ENCODE measurements at places on chromosomes 5 and 9.

- peak; percentile 59 for DNase-seq
Measured at GRCh38 chr5:11384441-11385250, 519.6 kb downstream of the CTNND2 start.

- peak; percentile 33 for DNase-seq
Measured at GRCh38 chr5:54254482-54255198, 55.7 kb downstream of the ARL15 start.

DNA sequence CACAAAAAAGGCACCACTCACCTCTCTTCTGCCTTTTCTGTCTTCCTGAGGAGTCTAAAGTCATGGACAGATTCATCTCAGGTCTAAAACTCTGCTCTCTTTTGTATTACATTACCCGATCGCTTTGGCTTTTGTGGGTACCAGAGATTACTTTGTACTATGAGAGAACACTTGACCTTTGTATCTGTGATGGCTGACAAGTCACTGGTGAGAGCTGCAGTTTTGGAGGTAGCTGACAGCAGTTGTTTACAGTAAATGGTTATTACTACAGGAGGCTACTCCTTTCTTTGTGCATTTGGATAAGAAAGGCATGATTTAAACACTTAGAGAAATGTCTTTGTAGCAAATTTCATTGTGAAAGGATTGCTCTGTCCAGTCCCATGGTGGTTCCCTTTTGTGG is 307.3 kb downstream of the FBXL17 start:
- DNase-seq = no peak

- no peak for DNase-seq
Measured at GRCh38 chr9:33697171-33697570, 98.2 kb upstream of the PRSS3 start.

DNA sequence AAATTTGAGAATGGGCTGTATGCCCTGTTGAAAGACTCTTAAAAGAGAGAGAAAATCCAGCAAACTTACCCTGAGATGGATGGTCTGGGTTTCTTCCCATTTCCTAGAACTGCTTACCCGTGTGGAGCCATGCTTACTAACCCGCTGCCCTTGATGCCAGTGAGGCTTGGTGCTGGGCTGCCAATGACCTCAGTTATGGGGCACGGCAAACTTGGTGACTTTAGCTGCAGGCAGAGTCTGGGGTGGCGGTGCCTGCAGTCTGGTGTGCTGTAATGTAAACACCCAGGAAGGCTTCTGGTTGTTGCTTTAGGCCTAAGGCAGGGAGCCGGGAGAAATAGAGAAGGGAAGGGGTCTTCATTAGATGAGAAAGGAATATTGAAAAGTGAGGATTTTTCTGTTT is 7.3 kb upstream of the TENT4A start:
- DNase-seq = no peak

DNA sequence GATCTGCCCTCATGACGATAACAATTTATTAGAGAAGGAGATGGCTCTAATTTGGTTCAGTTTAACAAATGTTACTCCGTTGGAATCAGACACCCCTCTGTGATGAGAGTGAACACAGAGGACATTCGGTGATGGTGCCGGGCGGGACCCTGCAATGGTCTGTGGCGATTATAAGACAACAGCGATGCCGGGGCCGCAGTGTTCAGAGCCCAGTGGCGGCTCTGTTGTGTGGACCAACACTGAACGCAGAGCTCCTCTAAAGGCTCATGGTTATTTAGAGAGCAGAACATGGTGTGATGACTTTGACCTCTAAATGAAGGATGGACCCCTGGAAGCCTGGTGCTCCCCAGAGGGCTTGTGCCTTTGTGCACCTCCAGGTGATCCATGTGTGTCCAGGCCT is 21.2 kb downstream of the UBE2QL1 start:
- DNase-seq = no peak

DNA sequence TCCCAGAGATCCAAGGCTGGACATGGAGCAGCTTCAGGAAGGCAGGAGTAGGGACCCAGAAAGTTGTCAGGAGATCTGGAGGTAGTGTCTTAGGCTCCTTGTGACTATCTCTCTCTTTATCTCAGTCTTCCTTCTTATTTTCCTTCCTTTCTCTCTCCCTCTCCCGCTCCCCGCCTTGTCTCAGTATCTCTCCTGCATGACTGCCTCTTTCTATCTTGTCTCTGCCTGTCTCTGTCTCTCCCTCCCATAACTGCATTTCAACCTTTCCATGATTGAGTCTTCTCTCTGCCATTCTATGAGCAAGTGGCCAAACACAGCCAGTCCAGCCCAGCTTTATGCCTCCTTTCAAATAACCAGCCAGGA is 61.0 kb upstream of the NEK6 start:
- DNase-seq = no peak

- DNase-seq = no peak
Measured at GRCh38 chr5:93189707-93190120, 391.3 kb downstream of the NR2F1-AS1 start.

- DNase-seq = no peak
Measured at GRCh38 chr9:35033101-35033500, 39.3 kb downstream of the VCP start.

- no peak for DNase-seq
Measured at GRCh38 chr5:11429254-11429653, 475.0 kb downstream of the CTNND2 start.

DNA sequence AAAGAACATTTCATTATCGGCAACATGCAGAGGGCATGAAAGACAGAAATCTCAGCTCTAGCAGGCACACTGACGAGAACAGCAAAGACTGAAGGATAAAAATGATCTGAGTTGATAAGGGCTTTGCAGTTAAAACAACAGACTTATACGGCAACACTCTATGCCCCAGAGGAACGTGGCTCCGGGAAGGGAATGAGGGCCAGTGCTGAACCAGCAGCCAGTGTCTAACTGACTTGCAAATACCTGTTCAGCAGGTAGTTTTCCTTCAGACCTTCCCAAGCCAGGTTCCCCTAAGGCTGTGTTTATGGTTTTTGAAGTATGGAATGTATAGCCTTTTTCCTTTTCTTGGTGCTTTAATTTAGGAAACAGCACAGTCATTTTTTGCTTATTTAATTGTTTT is 121.3 kb upstream of the CDH18 start:
- DNase-seq = no peak

- no peak for DNase-seq
Measured at GRCh38 chr5:149608936-149609545, 27.7 kb downstream of the ARHGEF37 start.

DNA sequence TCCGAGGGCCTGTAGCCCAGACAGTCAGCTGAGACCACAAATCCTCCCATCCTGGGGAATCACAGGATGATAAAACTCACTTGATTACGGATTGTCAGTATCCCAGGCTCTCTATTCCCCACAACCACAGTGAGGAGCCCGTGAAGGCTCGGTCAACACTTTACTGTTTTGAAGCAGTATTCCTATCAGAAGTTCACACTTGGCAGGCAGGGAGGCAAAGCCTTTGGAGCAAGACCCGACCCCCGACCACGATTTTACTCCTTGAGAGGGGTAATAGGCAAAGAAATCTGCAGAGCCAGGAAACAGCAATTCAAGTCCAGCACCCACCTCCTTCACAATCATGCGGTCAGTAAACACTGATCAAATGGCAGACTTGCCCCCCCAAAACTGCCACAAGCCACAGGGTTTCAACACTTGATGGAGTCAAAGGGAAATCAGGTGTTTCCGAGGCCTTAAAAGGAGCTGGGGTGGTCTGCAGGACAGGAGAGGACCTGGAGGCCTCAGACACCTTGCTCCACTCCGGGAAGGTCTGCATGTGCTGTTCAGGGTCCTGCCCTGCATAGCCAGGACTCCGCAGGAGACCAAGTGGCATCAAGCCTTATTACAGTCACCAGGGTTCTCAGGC is 25.2 kb downstream of the BICD2 start:
- peak; percentile 56 for DNase-seq

GRCh38 chr9:96222132-96222531 is 79.8 kb downstream of the HSD17B3 start:
- DNase-seq = peak; percentile 33

- DNase-seq = no peak
Measured at GRCh38 chr5:167587772-167588437, 703.5 kb upstream of the WWC1 start.

DNA sequence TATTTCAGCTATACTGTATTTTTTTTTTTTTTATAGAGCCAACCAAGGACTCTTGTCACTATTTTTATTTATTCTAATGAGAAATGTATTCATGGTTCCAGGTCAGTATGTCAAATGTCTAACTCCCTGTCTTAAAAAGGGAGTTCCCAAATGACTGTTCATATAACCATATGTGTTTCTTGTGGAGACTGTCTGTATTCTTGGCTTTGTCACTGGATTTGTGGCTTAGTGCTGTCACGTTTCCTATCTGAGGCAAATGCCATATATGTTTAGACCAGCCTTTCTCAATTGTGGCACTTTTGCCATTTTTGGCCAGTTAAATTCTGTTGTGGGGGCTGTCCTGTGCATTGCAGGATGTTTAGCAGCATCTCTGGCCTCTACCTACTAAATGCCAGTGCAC is 3.1 kb downstream of the GCNT1 start:
- no peak for DNase-seq

DNA sequence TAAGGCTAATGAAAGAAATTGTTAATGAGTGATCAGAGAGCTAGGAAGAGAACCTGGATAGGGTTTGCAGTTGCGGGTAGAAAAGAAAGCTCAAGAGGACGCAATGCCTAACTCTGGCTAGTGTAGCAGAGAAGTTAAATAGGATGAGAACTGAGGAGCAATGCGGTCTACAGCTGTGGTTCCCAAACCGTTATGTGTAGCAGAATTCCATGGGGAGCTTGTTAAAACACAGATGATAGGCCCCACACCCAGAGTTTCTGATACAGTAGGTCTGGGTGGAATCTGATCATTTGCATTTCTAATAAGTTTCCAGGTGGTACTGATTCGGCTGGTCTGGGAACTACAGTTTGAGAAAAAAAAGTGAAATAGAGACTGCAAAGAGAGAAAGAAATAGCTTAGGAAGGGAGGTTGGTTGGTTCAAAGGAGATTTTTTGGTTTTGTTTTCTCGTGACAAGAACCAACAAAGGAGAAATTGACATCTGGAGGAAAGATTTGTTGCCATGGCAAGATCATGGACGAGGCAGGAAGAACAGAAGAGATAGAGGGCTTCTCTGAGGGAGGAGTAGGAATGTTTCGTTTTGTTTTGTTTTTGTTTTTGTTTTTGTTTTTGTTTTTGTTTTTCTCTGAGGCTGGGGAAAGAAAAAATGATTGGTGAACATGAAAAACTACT is 276.1 kb downstream of the ARRDC3 start:
- DNase-seq = no peak

- DNase-seq = no peak
Measured at GRCh38 chr9:127529671-127530070, 78.4 kb downstream of the LRSAM1 start.

GRCh38 chr9:33943389-33943788 is 105.3 kb downstream of the UBAP2 start:
- DNase-seq = no peak

- DNase-seq = no peak
Measured at GRCh38 chr5:103669615-103670014, 107.0 kb upstream of the NUDT12 start.

DNA sequence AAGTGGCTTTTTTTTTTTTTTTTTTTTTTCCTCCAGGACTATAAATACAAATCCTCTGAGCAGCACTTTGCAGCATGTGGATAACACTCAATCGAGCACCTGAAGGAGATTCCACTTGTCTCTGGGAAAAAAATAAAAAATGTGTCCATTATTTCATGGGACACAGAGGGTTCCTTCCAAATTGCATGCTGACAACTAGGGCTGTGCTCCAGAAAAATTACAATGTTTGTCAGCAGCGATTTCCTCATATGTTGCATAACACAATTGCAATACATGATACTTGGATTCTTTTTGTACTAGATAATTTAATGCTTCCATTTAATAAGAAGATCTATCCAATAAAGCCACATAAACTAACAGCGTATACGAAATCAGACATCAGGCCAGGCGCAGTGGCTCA is 84.4 kb downstream of the CDH18 start:
- DNase-seq = no peak

DNA sequence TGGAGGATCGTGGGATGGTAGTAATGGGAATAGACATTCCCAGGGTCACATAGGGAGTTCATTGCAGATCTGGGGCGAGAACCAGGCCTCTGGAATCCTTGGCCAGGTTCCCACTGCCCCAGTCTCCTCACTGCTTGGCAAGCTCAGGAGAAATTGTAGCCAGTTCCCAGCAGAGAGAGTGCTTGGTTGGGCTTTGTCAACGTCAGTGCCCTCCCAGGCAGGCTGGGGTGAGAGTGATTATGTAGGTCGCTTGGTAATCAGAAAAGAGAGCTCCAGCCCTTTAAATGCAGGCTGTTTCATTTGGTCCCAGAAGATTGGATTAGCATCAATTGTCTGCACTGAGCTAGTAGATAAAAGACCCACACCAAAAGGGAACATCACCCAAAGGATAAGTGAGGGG is 51.8 kb upstream of the GALNT10 start:
- no peak for DNase-seq

DNA sequence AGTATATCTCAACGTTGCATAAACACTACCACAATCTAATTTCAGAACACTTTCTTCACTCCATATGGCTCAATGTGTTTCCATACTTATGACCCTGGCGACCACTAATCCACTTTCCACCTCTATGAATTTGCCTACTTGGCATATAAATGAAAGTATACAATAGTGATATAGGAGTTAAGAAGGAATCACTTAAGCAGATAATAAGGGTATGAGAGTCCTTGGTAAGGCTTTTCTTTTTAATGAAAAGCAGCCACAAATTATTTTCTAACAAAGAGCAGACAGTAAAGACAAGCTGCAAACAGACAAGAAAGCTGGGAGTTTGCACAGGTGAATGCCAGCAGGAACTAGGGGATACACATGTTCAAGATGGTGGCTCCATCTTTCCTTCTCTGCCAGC is 615.1 kb upstream of the NUDT12 start:
- DNase-seq = no peak

DNA sequence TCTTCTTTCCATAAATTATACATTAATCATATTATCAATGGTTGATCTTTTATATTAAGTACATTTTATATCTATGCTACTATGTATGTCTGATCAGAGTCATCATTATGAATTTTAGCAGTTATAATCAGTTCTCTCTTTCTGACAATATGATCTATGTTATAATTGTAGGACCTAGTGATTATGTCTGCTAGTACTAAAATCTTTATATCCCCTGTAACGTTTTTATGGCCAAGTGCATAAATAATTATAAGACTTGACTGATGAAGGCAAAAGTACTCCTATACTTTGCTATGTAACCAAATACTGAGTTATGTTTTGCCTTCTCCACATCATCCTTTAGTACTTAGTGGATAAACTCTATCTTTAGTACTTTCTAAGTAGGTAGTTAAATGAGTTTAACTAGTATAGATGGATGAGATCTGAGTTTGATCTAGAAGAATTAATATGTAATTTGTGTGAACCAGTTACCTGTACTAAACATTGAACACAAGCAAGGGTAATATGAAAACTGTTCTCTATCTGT is 75.4 kb downstream of the SLF1 start:
- DNase-seq = no peak
